Stimulated activated CD4-positive, alpha-beta T cell treated with anti-CD3 and anti-CD28 coated beads, Interleukin-15, amount 100 ng/mL, for 1 hour (primary cell): ENCODE measurements at places on chromosomes 7 and 10.
A peak's percentile ranks its signal among the peaks of the same experiment; 100 is the strongest.

- DNase-seq = peak; percentile 39
These were observed 1.9 kb upstream of the PLAU start for GRCh38 chr10:73908853-73909539.

GRCh38 chr10:125062914-125063230 is 97.5 kb downstream of the CTBP2 start:
- DNase-seq = no peak

DNA sequence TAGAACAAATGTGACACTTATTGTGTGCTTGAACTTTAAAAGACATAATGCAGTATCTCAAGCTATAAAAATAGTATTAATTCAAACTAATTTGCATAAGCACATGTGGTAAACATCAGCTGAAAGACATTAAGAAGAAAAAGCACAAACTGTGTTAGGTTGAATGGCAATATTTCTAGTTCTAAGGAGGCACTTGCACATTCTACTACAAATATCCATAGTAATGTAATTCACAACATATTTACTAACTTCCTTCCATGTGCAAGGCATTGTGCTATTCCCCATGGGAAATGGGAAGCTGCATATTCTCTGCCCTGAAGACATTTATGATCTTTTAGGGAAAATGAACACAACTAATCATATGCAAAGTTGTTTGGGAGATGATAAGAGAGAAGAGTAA is 80.2 kb upstream of the SLC13A1 start:
- DNase-seq = no peak

GRCh38 chr7:22288202-22288601 is 68.8 kb downstream of the RAPGEF5 start:
- no peak for DNase-seq

DNA sequence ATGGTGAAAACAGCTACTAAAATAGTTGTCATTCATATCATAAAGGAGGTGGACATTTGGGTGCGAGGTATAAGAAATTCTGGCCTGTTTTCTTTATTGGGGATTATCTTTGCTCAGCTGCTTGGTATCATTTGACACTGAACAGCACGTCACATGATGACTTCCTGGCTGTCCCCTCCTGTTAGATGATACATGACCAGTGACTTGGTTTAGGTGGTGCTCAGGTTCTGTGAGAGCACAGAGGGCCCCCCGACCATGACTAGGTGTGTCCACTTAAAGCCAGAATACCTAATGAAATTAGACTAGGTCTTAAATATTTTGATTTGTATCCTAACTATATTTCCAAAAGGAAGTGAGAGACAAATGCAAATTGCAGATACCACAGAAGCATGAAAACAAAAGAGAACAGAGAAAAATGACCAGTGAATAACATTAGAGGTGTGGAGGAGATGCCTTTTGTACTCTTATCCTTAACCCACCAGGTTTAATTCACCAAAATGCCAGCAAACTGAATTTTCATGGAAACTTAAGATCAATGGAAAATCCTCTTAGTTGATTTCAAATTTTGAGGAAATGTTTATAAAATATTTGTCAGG is 50.6 kb upstream of the GJD4 start:
- no peak for DNase-seq

- peak; percentile 39 for DNase-seq
These were observed 8.2 kb downstream of the TFR2 start for GRCh38 chr7:100632951-100633717.

DNA sequence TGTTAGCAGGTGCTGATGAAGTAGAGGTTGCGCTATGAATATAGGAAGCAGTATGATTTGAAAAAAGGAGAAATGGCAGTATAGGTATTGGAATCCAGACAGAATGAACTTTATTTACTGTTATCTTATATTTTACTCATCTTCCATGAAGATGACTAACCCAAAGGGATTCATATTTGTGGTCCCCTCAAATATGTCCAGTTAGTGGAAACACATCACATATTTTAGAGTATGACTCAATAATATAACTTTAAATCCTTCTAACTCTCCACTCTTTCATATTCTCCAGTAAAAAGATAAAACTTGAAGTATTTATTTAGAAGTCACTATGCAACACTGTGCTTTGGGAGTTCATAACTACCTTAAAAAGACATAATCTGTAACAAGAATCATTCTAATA is 286.5 kb upstream of the LRRTM3 start:
- DNase-seq = no peak

DNA sequence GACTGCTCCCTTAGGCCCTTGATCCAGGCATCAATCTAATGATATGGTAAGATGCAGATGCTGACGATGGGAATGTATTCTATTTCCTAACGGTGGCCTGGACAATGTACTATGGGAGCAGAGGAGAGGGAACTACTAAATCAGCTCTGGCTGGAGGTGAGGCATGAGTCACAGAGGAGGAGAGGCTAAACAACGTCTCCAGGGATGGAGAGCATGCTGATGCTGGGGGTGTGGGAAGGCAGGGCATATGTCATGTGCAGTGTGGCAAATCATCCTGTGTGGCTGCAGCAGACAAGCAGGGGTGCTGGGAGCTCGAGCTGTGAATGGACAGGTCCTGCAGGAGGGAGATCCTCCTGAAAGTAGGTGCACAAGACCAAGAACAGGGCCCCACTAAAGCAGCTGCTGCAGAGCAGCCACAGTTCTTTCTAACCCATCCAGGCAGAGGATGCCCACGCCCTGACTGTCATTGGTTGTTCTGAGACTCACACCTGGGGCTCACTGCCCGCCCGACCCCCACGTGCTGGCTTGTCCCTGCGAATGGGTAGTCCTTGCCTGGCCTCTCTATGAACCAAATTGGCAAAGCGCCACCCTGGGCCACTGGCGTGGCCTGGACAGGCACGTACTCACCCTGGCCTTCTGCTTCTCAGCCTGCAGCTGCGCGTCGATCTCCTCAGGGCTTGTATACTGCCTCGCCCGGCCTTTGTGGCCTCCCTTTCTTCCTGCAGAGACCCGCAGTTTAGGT is 4.0 kb downstream of the PDAP1 start:
- DNase-seq = no peak

- no peak for DNase-seq
These were observed 22.7 kb downstream of the ARL3 start for GRCh38 chr10:102691285-102692066.

- no peak for DNase-seq
These were observed 29.6 kb downstream of the ARHGAP21 start for GRCh38 chr10:24694086-24694485.

DNA sequence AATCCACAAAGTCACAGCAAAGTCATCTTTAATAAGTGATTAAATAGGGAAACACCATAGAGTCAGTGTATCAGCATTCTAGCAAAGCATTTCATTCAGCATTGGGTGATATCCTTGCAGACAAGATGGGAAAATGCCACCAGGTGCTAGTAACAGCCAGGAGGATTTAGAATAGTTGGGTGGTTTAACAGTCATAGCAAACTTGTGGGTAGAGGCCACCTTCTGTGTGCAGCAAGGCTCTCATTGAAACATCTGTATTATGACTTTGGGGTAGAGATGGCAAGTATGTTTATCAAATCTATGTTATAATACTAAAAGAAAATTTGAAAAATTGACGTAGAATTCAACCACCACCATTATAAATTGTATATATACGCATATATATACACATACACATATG is 26.4 kb upstream of the ADO start:
- no peak for DNase-seq

GRCh38 chr10:2886662-2887061 is 180.7 kb upstream of the PFKP start:
- no peak for DNase-seq

GRCh38 chr10:114021154-114021553 is 22.5 kb upstream of the ADRB1 start:
- DNase-seq = no peak

DNA sequence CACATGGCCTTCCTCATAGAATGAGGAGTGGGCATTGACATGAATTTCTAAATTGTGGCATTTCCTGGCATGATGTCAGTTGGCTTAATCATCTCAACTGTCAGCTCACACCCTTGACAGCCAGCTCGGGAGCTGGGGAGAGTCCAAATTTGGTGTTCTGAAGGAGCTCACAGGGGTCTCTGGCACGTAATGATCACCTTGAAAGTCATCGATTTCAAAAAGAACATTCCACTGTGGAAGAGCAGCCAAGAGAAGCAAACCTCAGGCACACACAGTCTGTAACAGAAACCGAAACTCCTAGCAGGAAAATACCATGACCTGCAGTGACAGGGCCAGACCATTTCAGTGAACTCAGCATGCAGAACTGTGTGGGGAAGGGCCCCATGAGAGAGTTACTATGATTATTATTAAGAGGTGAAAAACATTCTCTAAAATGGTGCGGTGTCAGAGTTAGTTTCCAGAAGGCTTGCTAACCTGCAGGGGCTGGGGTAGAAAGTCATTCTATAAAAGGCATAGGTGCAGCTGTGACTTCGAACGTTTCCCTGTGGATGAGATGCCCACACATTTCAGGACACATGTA is 26.4 kb upstream of the KLF6 start:
- DNase-seq = no peak

GRCh38 chr7:11466517-11467105 is 365.4 kb downstream of the THSD7A start:
- DNase-seq = no peak

GRCh38 chr7:151806204-151806603 is 70.7 kb downstream of the PRKAG2 start:
- DNase-seq = no peak

DNA sequence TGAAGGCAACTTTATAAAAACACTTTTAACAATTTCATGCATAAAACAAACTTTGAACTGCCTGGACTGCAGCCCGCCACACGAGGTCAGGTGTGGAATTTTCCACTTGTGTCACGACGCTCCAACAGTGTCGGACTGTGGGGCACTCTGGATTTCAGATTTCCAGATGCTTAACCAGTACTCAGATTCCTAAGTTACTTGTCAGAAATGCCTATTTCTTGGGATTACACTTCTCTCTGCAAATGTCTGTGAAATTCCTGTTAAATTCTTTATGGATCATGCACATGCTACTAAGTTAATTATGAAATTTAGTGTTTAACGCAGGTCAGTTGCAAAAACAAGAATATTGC is 473 bp upstream of the GPER1 start:
- DNase-seq = no peak

DNA sequence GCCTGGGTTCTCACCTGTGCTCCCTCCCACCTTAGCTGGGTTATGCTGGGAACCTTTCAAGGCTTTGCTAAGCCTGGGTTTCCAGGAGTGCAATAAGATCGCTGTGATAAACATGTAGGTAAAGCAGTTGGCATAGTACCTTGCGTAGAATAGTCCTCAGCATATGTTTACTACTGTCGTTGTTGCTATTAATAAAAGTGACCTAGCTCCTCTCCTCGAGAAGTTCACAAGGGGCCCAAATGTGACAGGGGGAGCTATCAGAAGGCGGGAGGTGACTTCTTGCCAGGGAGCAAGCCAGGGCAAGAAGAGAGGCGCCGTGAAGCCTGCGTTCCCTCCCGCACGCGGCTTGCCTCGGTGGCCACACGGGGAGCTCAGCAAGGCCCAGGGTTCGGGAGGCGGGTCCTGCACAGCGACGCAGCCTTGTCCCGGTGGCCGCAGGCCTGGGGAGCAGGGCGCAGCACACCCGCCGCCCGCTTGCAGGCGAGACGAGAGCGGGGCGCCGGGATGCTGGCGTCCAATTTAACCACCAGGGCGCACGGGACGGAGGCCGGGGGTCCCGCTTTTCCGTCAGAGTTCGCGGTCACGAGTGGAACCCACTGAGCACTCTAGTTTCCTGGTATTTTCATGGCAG is 106.2 kb downstream of the SNX10 start:
- DNase-seq = no peak

DNA sequence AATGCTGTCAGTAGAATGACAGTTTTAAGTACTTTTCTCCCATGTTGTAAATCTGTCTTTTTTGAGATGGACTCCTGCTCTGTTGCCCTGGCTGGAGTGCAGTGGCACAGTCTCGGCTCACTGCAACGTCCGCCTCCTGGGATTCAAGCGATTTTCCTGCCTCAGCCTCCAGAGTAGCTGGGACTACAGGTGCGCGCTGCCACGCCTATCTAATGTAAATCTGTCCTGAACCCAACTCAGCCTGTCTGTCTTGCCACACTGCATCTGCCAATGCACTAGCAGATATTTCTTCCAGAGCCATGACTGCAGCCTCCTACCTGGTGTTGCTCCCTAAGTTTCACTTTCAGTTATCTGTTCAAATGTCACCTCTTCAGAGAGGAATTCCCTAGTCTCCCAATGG is 264.1 kb downstream of the PHF14 start:
- no peak for DNase-seq

- DNase-seq = no peak
These were observed 14.6 kb downstream of the CHRM2 start for GRCh38 chr7:136883046-136883445.

- DNase-seq = no peak
These were observed 268.2 kb downstream of the CCDC3 start for GRCh38 chr10:12733271-12733670.

GRCh38 chr10:4359003-4359402 is 467.0 kb upstream of the AKR1E2 start:
- no peak for DNase-seq

- no peak for DNase-seq
These were observed 7.1 kb upstream of the KCNMA1 start for GRCh38 chr10:77644557-77645243.

GRCh38 chr7:155694851-155695250 is 50.4 kb downstream of the RBM33 start:
- no peak for DNase-seq

DNA sequence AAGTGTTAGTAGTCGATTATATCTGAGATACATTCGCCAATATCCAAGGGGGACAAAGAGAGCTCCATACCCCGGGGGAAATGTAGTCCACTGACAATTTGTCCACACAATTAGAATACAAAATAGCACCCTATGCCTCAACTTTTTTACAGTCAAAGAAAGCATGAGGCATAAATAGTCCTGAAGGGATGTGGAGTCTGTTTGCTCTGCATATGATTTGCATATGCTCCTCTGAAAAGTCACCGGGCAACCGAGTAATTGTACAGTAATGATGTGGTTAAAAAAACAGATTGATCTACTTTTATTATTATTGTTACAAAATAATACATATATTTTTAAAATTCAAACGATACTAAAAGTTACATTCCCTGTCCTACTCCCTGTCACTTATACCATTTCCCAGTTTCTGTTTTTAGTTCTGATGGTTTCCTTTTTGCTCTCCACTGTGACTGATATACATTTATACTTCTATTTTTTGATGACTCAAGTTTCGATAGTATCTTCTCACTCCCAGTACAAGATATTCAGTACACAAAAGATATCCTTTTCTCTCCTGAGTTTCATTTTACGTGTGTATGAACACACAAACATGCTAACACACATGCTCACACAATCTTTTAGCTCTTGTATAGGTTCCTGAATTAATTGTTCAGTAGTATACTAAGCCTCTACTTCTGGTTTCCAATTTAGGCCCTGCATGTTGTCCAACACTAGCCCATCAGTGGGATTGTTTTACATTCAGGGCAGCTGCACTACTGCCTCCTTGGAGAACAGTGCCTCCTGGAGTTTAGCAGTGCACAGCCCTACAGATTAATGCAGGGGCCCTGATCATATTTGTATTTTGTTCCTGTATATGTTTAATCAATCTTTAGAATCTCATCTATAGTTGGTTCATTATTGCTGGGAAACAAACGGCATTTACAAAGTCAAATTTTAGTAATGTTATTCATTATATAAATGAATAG is 130.9 kb downstream of the TES start:
- no peak for DNase-seq

- DNase-seq = no peak
These were observed 3.7 kb downstream of the METTL27 start for GRCh38 chr7:73838642-73839041.

- DNase-seq = no peak
These were observed 16.3 kb downstream of the OR2AE1 start for GRCh38 chr7:99860281-99861127.
